ENCODE measurements at places on chromosomes 3 and 15.

- DNase-seq = no peak
Observed at GRCh38 chr3:24375947-24376384, 118.7 kb downstream of the THRB start.

- DNase-seq = no peak
Observed at GRCh38 chr3:141965471-141965870, 89.0 kb downstream of the ATP1B3 start.

- DNase-seq = no peak
Observed at GRCh38 chr3:14810070-14810791, 8.5 kb upstream of the FGD5 start.

GRCh38 chr3:195411836-195412235 is 31.0 kb downstream of the ACAP2 start:
- DNase-seq = no peak

DNA sequence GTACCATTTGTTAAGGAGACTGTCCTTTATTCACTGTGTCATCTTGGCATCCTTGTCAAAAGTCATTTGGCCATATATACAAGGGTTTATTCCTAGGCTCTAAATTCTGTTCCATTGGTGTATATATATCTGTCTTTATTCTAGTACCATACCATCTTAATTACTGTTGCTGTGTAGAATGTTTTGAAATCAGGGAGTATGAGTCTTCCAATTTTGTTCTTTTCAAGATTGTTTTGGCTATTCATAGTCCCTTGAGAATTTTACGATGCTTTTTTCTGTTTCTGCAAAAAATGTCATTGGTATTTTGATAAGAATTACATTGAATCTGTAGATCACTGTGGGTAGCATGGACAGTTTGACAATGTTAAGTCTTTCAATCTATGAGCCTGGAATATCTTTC is 28.7 kb downstream of the PFN2 start:
- no peak for DNase-seq

- no peak for DNase-seq
Observed at GRCh38 chr3:31230425-31231223, 302.1 kb upstream of the STT3B start.

DNA sequence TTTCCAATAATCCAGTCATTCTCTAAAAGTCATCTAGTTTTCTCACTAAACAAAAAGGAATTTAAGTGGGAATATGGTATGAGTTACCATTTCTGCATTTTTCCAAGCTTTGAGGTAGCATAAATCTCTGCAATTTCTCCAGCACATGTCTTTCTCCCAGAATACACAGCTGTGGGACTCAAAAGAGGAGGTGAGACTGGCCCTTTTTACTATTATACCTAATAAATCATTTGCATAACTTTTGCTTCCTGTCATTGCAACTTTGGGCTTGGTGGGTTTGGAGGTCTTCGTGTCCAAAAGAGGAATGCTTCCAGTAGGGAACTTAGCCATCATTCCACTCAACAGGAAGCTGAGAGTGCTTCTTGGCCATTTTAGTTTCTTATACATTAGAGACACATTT is 94.8 kb downstream of the FMN1 start:
- DNase-seq = no peak

DNA sequence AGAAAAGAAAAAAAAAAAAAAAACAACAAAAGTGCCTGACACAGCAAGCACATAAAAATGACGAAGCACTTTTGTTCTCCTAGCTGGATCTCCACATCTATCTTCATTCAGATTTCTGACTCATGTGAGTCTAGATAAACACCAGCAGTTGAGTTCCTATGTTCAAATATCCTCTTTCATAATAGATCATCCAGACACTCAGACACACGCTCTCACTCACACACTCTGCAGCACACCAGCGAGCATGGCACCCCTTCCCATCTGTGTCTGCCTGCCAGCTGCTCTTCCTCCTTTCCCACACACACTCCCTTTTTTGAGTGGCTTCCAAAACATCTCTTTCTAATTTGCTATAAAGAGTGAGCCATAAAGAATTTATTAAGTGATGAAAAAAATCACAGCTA is 19.8 kb upstream of the CELF6 start:
- no peak for DNase-seq

GRCh38 chr3:47065681-47066080 is 86.2 kb downstream of the NBEAL2 start:
- DNase-seq = no peak

GRCh38 chr3:55143336-55143735 is 215.5 kb upstream of the LRTM1 start:
- no peak for DNase-seq

- DNase-seq = no peak
Observed at GRCh38 chr3:38519000-38519399, 22.9 kb downstream of the EXOG start.

- no peak for DNase-seq
Observed at GRCh38 chr3:178063461-178063860, 472.8 kb upstream of the KCNMB2 start.
